ENCODE measurements at places on chromosomes 2 and 18.

DNA sequence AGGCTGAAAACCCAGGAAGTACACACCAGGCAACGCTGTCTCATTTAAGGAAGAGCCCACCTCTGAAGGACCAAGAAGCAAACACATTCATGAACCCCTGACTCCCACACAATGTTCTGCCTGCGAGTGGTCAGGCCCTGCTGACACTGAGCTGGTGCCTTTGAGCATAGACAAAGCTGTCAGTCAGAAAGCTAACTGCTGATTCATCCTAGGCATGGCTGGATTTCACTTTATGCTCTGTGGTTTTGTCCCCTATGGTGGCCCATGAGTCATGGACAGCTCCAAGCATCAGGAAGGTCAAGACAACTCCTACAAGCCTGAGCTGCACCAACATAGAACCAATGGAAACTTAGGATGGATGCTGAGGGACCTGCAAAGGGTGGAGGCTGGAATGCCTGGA, 78.9 kb downstream of the UXS1 start:
- DNase-seq: no peak

DNA sequence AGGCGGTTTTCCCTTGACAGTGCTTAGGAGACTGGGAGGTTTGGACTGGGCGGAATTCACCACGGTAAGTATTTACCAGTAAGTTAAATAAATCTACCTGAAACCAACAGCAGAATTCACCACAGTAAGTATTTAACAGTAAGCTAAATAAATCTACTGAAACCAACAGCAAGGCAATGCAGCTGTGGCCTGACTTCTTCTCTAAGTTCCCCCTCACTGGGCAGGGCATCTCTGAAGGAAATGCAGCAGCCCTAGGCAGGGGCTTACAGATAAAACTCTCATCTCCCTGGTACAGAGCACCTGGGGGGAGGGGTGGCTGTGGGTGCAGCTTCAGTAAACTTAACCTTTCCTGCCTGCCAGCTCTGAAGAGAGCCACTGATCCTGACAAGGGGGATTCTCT, 432.5 kb upstream of the LRRTM1 start:
- no peak for DNase-seq

- no peak for DNase-seq
Measured at GRCh38 chr2:98805412-98806171, 74.7 kb upstream of the MGAT4A start.

- no peak for DNase-seq
Measured at GRCh38 chr18:75100832-75101630, 107.9 kb downstream of the PTGR3 start.

DNA sequence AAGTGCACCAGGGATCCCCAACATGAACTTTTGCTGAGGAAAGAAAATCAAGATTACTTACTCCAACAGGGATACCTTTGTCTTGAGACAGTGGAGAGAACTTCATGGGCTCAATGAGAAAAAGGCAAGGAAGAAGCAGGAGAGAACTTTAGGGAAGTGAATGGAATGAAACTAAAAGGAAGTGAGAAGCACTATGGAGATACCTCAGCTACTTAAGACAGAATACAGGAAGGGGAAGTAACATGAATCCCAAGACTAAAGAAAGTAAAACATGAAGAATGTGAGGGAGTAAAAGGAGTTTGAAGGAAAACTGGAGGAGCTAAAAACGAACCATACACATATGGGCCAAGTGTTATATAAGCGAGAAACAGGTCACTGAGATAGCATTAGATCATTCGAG, 32.4 kb upstream of the ACTR3 start:
- DNase-seq: no peak

- DNase-seq: no peak
Measured at GRCh38 chr2:213934560-213934959, 476.3 kb upstream of the VWC2L start.

DNA sequence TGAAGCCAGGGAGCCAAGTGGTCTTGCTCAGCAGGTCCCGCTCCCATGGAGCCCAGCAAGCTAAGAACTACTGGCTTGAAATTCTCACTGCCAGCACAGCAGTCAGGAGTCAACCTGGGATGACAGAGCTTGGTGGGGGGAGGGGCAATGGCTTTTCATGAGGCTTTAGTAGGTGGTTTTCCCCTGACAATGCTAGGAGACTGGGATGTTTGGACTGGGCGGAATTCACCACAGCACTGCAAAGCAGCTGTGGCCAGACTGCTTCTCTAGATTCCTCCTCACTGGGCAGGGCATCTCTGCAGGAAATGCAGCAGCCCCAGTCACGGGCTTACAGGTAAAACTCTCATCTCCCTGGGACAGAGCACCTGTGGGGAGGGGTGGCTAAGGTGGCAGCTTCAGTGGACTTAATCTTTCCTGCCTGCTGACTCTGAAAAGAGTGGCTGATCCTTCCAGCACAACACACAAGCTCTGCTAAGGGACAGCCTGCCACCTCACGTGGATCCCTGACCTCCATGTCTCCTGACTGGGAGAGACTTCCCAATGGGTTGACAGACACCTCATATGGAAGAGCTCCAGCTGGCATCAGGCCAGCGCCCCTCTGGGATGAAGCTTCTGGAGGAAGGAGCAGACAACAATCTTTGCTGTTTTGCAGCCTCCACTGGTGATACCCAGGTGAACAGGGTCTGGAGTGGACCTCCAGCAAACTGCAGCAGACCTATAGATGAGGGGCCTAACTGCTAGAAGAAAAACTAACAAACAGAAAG, 349.7 kb upstream of the ST6GAL2 start:
- DNase-seq: no peak

DNA sequence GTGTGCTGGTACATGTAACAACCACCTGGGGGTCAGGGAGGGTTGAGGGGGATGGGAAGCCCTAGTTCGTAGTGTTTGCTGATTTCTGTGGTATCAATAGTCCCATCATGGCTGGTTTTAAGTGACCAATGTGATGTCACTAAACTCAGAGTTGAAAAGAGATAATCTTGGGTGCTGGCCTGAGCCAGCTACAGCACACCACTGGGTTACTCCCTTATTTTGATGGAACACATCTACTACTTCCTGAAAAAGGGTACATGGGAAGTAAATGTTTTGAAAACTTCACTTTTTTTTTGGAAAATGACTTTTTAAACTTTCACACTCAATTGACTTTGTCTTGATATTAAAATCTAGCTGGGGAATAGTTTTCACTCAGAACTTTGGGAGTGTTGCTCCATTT, 87.0 kb upstream of the CXCR4 start:
- DNase-seq: no peak

DNA sequence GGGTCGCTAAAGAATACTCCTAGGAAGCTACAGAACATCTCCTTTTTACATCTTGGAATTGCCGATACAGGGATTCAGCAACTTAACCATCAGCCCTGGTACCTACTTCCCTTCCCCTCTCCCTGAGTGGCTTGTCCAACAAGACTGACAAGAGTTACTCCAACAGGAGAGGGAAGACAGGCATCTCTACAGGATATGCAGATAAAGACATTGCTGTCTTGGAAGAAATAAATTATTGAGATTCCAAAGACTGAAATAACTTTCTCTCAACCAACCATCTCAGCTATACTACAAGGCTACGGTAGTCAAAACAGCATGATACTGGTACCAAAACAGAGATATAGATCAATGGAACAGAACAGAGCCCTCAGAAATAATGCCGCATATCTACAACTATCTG, 87.2 kb downstream of the TRABD2A start:
- no peak for DNase-seq

DNA sequence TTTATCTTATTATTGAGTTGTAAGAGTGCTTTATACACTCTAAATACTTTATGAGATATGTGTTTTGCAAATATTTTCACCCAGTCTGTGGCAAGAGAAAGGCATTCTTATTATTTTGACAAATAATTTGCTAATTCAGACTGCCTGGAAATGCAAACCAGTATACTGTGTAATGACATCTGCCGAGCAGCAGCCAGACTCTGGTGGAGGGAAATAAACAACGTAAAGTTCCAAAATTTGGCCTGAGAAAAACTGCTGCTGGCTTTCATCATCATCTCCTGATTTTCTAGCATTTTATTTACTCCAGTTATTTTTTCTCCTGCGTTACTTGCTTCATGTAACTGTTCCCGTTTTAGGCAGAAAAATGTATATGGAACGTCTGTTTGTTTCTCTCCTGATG, 161.6 kb downstream of the RNF152 start:
- DNase-seq: no peak

DNA sequence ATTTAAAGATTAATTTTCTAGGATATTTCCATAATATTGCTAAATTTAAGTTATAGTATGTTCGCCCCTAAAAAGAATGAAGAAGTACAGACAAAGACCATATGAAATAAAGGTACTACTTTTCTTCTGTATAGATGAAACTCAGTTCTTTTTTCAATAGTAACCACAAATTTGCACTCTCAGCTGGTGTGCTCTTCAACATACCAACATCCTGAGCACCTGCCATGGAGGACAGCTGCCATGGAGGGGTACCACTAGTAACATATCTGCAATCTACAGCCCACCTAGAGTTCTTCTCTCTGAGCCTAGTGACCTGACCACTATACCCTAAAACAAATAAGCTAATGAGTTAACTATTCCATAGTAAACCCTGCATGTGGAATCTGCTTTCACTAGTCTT, 36.8 kb upstream of the ERCC3 start:
- no peak for DNase-seq

DNA sequence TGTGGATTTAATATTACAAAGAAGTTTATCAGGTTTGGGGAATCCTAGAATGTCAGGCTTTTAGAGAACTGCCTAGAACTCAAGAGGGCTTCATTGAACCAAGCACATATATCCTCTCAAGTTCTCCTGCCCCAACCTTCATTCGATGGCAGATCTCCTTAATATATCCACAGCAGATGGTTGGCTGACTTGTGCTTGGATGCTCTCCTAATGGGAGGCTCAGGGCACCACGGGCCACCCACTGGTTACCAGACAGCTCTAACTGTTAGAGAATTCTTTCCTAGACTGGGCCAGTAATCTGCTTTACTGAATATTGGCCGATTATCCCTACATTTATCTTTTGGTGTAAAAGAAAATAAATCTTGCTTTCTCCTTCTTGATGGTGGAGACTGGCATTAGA, 87.2 kb upstream of the ATP8B1 start:
- no peak for DNase-seq

- no peak for DNase-seq
Measured at GRCh38 chr2:200463452-200463851, 46.4 kb downstream of the KCTD18 start.

- DNase-seq: no peak
Measured at GRCh38 chr18:47545613-47546012, 294.2 kb upstream of the SKOR2 start.

DNA sequence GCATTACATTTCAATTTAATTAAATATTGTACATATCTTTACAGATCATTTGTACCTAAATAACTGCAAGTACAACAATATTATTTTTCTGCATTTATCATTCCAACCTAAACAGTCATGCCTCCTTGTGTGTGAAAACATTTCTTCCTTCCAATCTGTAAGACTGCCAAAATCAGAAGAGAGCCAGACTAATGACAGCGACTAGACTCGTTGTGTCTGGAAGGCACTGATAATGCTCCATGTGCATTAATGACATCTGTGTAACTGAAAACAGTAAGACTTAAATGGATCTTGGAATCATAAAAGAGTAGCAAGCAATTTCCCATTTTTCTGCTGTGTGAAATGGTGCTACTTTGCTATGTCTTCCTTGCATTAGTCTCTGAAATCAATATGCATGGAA, 278.0 kb upstream of the DSEL start:
- no peak for DNase-seq

- DNase-seq: no peak
Measured at GRCh38 chr2:228613133-228613850, 431.8 kb upstream of the SPHKAP start.

DNA sequence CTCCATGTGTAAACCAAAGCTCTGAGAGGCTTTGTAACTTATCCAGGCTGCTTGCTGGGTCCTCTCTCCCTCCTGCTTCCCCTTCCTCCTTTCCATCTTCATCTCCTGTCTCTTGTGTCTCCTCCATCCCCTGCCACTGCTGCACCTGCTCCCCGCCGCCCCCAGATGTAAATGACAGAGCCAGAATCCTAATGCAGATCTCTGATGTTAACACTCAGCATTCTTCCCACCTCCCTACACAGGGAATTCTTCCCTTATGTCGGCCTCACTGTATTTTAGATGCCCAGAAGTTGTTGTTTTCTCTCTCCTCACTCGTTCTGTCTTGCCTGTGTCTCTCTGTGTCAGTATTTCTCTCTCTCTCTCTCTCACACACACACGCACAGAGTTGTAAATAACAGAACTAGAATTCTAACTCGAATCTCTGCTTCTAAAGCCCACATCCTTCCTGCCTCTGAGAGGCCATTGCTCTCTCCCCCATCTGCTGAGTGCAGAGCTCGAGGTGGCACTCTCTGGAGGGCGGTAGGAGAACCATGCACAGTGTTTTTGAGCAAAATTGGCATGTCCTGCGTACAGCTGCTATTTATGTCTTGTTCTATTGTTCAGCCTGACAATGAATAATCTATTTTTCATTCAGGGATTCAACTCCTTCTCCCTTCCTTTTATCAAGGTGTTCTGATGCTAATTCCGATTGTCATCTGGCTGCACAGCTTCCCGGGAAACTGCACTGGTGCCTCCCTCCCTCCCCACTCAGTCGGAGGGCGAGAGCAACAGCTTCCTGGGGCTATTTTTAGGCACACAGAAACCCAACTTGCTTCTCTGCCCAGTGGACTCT, 219.9 kb downstream of the SH3RF3 start:
- DNase-seq: no peak

DNA sequence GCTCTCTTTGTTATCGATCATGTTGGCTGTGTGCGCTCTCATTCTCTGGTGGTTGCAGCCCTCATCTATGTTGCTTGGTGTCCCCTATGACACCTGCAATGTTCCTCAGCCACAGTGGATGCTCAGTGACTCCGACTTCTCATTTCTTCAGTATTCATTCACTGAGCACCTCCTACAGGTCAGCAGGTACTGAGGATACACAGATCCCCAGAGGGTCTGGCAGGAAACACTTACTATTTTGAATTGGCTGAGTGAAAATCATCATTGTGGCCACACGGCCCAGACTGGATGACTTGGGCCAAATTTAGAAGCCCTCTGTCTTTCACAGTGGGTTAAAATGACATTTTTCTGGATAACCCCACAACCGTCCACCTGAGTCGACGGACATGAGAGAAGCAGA, 32.1 kb downstream of the EN1 start:
- no peak for DNase-seq

- DNase-seq: no peak
Measured at GRCh38 chr2:203688798-203689197, 17.6 kb upstream of the CD28 start.

- DNase-seq: no peak
Measured at GRCh38 chr2:216659276-216659675, 26.1 kb downstream of the IGFBP2 start.
